Erythroblast (primary cell): ENCODE measurements at places on chromosomes 12 and 14.
A peak's percentile ranks its signal among the peaks of the same experiment; 100 is the strongest.

- peak; percentile 71 for DNase-seq
Observed at GRCh38 chr12:111741235-111741812, 25.4 kb upstream of the ALDH2 start.

GRCh38 chr12:12872139-12872933 lies 19.0 kb upstream of the GPRC5A start:
- no peak for DNase-seq

DNA sequence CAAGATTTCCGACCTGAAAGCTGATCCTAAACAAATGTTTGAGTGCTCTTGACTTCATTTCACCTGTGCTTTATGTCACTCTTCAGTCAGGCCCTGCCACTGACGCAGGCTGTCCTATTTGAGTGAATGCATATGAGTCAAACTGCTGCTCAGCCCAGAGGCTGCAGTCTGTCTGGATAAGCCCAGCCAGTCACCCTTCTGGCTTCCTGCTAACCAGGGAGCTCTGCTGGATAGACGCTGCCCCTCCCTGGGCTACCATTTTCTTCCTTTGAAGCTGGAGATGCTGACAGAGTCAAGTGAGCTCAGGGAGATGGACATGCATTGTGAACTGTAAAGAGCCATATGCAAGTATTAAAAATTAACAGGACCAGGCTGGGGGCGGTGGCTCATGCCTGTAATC lies 5.1 kb upstream of the TUNAR start:
- DNase-seq, result no peak

DNA sequence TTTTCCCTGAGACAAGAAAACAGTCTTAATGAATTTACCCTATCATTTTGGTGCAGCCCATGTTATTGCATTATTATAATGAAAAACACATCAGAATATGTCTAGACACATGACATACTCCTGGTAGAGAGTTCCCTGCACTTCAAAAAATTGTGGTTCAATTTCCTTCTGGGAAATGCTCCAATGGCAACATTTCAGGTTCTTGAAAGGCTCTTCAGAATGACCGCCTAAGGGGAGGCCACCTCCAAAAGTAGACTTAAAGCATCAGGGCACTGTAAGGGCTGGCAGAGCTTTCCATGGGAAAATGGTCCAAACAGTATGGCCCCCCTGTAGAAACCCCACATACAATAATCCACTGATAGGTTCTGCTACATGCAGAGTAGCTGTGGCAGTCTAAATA lies 110.7 kb downstream of the SLC25A21 start:
- no peak for DNase-seq

DNA sequence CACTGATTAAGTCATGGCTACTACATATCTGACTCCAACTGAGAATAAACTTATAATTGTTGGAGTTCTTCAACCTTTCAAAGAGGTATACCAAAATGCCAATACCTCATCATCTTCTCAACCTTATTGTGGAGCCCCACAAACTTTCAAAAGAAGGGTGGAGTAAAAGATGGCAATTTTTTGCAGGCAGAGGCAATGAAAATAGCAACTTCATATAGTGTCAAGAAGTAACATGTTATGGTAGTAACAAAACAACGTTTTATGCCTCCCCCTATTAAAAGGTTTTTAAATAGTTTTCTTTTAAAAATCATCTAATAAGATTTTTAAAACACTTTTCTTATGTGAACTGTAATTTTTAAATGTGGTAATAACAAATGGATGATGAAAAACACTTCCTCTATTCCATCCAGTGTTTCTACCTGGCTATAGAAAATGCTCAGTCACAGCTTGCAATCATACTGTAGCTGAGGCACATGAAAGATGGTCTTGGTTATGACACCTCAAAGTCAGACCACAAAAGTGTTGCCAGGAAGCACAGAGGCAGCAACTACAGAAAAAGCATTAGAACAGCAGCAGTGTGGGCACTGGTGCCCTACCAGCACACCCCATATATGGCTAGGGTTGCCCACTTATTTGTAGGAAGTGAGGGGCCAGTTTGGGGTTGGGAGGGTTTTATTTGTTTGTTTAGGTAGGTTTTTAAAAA lies 7.0 kb downstream of the PPP1R12A start:
- DNase-seq, result peak; percentile 13

DNA sequence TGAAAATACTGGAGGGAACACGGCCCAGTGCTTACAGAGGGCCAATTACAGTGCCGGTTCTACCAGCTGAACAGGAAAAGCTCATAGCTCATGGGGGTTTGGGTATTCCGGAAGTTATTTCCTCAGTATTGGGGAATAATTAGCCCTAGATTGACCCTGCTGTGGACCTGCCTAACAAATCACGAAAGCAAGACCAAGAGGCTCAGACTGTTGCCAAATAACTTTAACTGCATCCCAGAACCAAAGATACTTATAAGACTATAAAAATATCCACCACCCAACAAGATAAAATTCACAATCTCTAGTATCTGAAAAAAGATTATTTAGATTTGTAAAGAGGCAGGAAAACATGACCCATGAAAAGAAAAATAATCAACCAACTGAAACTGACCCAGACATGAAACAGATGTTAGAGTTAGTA lies 8.0 kb upstream of the OR5AU1 start:
- DNase-seq, result no peak

DNA sequence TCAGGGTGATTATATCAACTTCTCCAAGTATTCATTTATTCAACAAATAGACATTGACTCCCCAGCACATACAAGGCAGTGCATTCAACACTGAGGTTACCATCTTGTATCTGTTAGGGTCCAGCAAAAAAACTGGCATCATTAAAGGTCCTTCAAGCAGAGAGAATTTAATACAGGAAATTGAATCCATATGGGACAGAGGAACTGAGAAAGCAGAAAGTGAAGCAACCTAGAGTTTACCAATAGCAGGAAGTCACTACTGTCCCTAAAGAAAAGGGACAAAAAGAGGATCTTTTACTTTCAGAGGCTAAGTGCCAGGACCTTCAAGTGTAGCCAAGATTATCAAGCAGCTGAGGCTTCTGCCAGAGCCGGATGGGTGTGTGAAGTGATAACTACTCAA lies 237.8 kb upstream of the TBX3 start:
- DNase-seq, result no peak

DNA sequence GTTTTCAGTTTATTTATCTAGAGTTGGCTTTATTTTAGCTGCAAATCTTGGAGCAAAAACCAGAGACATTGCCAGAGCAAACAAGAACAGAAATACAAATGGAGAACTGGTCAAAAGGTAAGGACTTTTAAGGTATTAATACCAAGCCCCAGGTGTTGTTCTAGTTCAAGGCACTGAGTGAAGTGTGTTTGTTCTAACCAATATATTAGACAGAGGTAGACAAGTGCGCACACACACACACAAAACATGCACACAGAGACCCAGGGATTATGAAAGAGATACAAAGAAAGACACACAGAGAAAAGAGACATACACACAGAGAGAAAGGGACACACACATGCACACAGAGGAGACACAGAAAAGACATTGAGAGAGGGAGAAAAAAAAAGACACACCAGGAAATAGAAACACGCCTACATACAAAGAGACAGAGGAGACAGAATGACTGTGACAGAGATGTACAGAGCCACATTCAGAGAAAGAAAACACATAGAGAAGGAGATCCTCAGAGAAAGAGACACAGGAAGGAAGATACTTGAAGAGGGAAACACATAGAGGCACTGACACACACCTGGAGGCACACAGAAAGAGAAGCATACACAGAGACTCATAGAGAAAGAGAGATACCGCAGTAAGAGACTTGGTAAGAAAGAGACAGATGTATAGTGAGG lies 50.2 kb downstream of the MIPOL1 start:
- DNase-seq, result no peak

GRCh38 chr14:94485944-94486841 lies 10.2 kb upstream of the SERPINA9 start:
- DNase-seq, result peak; percentile 47

DNA sequence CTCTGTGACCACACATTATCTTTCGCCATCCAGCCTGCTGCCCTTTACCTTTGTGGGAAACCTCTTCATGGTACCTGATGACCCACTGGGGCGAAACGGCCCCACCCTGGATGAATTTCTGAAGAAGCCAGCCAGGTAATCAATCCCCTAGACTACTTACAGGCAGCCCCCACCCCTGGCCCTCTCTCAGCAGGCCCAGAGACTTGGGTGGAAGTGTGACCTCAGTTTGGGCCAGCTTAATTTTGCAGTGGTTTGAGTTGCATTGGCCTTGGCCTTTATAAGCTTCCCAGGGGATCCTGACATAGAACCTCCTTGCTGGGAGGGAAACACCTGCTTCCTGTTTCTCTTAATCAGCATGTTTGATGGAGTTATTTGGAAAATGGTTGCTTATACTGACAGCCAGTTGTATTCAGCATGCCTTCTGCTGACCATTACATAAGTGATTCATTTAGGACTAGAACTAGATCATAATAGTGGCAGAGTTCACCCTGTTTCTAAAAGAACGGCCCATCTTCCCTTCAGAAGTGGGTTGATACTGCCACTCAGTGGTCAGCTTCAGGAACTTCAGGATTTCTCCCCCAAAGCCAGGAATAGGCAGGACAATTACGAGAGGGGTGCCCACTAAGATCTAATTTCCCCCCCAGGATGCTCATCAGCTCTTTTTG lies 6.1 kb downstream of the SDR39U1 start:
- peak; percentile 84 for DNase-seq

- no peak for DNase-seq
Observed at GRCh38 chr12:116539905-116540482, 19.2 kb upstream of the MAP1LC3B2 start.

- no peak for DNase-seq
Observed at GRCh38 chr12:108561852-108562347, 496 bp upstream of the ISCU start.

DNA sequence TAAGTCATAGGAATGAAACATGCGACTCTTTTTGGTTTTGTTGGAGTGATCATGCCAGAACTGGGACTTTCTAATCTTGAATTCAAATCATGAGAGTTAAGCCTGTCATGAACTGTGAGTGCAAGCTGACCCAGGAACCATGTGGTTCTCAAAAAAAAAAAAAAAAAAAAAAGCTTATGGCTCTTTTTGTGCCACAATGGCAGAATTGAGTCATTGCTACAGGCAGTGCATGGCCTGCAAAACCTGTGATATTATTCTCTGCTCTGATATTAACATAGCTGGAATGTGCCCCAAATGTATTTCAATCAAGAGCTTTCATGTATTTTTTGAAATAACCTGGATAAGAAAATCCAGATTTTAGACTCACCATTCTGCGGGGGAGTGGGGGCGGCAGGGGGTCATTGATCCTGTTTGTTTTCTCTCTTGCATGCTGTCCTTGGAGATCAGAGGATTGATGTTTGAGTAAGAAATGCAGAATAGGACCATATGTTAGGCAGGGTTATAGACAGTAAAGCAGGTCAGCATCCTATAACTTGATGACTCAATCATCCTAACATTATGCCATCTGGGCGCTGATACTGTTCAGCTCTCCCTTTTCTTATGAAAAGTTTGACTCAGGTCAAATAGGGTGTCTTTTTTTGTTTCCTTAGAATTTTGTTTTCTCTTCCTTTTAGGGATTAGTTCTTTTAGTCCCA lies 797.4 kb downstream of the DIO2 start:
- no peak for DNase-seq

DNA sequence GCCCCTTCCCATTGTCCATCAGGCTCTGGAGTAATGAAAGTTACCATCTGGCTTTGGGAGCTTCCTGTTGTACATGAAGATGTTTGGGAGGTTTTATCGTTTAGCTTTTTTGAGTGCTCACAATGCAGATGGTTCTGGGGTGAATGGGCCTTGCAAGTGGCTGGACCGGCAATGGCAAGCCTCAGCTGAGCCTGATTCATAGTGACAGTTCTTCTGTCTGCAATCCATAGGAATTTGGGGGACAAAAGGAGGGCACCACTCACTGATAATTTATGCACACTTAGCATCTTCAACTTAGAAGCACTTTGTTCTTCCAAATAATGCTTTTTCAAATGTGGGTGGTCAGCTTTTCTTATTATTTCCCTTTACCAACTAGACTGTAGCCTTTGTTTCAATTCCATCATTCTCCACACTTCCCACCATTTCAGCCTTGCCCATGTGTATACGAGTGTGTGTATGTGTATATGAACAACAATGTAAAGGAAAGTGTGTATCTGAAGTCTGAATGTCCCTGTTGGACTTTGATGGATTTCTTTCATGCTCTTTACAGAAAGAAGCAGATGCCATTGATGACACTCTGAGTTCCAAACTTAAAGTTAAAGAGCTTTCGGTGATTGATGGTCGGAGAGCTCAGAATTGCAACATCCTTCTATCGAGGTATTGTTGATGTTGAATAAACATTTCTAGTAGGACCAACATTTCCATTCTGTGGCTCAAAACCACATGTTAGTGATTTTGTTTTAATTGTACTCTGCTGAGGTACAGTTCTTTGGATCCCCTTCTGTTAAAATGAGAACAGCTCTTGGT lies 125.5 kb downstream of the GPR135 start:
- DNase-seq, result no peak

- DNase-seq, result no peak
Observed at GRCh38 chr14:83255015-83255726, 1721.5 kb upstream of the SEL1L start.

DNA sequence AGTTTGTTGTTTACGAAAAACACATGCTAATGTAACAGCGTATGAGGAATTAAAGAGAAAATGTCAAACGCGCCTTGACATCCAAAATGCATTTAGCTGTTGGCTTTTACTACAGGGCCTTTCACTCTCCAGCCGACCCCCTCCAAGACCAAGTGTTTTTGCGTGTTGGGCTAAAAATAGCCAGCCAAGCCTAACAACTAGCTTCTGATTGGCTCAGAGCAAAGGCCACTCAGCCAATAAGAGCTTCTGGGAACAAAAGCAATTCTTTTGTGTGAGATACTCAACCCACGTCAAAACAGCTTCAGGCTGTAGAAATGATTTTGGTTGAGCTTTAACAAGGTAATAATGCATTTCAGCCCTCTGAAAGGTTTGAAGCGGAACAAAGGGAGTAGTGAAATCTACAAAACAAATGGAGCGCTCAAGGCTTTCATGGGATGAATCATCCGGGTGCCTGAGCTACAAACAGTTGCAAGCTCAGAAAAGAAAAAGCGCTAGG lies 198.7 kb upstream of the DCN start:
- no peak for DNase-seq

GRCh38 chr12:93922583-93923006 lies 225.8 kb upstream of the PLXNC1 start:
- peak; percentile 83 for DNase-seq

DNA sequence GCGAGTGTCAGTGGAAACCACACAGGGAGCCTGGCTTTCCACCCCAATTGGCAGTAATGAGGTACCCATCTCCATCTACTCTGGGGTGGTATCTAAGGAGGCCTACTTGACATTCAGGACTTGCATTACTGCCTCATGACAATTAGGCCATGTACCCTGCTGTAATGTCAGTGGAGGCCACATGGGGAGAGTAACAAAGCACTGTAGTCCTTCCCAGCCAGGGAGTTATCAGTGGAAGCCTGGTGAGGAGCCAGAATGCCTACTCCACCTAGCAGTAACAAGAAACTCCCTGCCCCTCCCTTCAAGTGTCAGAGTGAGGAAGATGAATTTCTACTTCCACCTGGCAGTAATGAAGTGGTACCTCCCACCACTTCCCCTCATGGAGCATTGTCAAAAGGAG lies 12.5 kb downstream of the TIMM9 start:
- peak; percentile 69 for DNase-seq

- no peak for DNase-seq
Observed at GRCh38 chr14:55070981-55071411, 19.5 kb downstream of the MAPK1IP1L start.

- DNase-seq, result peak; percentile 52
Observed at GRCh38 chr12:106841510-106842302, 67.2 kb downstream of the RIC8B start.

GRCh38 chr12:13487326-13487725 lies 290.8 kb downstream of the EMP1 start:
- DNase-seq, result no peak

- DNase-seq, result no peak
Observed at GRCh38 chr12:80445083-80445793, 1.2 kb downstream of the PTPRQ start.

GRCh38 chr12:78885466-78885865 lies 20.9 kb downstream of the SYT1 start:
- no peak for DNase-seq
